ENCODE measurements at places on chromosomes 1 and 21.

- DNase-seq, result no peak
These were observed 36.8 kb downstream of the FBXO42 start for GRCh38 chr1:16315437-16315836.

GRCh38 chr1:216416488-216416887 lies 6.8 kb downstream of the USH2A start:
- DNase-seq, result no peak

- no peak for DNase-seq
These were observed 140.5 kb downstream of the ZBTB18 start for GRCh38 chr1:244191581-244191980.

GRCh38 chr1:233518344-233518743 lies 95.6 kb upstream of the KCNK1 start:
- peak; percentile 3 for DNase-seq

GRCh38 chr1:92575123-92575522 lies 88.4 kb upstream of the GFI1 start:
- DNase-seq, result no peak

- DNase-seq, result no peak
These were observed 111.3 kb downstream of the GLIS1 start for GRCh38 chr1:53627666-53628065.

GRCh38 chr21:35814858-35815619 lies 245.3 kb downstream of the SETD4 start:
- no peak for DNase-seq

DNA sequence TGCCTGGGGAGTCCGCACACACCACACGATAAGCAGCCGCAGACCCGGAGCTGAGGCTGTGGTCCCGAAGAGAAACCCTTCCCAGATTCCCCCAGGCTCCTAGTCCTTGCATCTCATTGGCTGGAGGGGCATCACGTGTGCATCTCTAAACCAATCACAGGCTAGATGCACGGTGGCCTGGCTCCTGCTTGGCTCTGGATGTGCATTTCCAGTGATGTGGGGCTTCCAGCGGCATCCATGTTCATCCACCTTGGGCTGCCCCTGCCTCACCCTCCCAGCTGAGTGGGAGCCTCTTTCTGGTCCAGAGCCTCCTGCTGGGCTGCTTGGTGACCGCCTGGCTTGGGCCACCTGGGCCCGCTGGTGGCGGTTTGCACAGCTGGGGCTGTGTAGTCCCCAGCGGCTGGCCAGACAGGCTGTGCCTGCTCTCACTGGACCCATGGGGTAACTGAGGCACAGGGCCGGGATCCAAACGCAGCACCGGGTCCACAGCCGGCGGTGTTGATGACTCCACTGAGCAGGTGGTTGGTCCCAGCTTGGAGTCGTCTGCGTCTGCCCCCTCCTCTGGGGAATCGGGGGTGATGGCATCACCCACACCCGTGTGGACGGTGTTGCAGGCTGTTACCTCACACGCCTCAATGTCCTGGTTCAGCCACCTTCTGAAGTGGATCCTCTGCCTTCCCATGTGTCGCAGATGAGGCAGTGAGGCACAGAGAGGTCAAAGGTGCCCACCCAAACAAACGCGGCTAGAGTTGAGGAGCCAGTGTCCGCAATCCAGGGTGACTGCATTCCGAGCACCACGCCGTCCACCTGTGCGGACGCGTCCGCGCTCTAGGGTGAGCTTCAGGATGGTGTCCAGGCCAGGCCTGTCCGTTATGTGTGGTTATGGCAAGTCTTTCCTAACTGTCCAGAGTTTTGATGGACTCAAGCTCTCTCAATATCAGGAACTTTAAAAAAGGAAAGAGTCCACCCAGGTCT lies 41.3 kb downstream of the COL6A1 start:
- peak; percentile 94 for DNase-seq

- DNase-seq, result no peak
These were observed 36.2 kb downstream of the B3GALNT2 start for GRCh38 chr1:235468004-235468403.

GRCh38 chr1:242489545-242489944 lies 35.0 kb downstream of the PLD5 start:
- no peak for DNase-seq

GRCh38 chr1:183178545-183178944 lies 7.5 kb upstream of the LAMC2 start:
- peak; percentile 27 for DNase-seq

- DNase-seq, result no peak
These were observed 4.4 kb downstream of the PACC1 start for GRCh38 chr1:212410231-212410820.

DNA sequence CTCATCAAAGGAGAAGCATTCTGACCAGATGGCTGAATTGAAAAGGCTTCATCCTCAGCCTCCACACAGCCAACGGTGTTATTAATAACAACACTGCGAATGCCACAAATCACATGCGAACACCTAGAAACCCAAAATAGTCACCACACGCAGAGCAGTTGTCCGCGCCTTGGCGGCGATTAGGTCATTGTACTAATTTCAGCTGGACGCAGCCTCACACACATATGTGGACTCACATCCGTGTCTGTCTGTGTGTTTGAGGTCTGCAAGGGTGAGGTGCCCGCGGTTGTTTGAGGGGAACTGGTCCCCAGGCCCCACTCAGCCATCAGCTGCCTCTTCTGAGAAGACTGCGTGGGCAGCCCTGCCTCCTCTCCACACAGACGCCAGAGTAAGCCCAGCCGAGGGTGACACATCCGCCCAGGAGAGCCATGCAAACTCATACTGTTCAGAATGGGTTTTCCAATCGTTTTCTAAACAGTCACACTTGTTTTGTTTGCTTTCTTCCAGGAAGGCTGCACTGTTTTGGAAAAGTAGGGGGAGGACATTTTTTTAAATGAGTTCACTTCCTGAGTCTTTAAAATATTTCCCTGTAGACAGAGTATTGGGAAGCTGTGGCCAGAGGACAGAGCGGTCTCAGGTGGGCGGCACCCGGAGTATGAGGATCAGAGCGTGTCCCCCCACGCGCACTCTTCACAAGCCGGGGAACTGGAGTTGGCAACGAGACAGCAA lies 53.4 kb downstream of the TOMM20 start:
- peak; percentile 71 for DNase-seq

GRCh38 chr1:50521703-50522102 lies 98.5 kb upstream of the DMRTA2 start:
- DNase-seq, result no peak

All from AG08395 (cell line).